H7 (cell line): ENCODE measurements at places on chromosomes 2 and 18. TPM values are rescaled to one million over a fixed set of nuclear protein-coding genes. Genes with fewer than 3 reads are reported as not detected.

Gene CWC22
- 17.5 and 28.3 TPM in 2 replicates for total RNA-seq

GRCh38 chr2:55157474-55157884, 74.6 kb downstream of the CLHC1 start:
- DNase-seq, result no peak

GRCh38 chr2:2707206-2707991, 376.3 kb upstream of the MYT1L start:
- no peak for DNase-seq

DNA sequence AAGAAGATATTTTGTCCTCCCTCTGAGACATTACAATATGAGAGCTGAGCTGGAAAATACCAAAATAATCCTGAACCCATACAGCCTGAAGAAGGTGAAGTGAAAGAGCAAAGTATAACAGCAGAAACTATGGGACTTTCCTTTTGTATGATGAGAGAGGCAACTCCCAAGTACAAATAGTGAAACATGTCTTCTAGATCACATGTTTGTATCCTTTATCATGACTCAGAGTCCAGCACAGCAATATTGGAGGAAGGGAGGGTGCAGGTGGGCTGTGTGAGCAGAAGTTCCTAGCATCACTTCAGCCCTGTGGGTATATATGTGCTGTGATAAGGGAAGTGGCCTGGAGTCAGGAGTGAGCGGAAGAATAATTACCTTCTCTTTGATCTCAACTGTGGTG, 265.6 kb upstream of the NRXN1 start:
- no peak for DNase-seq

DNA sequence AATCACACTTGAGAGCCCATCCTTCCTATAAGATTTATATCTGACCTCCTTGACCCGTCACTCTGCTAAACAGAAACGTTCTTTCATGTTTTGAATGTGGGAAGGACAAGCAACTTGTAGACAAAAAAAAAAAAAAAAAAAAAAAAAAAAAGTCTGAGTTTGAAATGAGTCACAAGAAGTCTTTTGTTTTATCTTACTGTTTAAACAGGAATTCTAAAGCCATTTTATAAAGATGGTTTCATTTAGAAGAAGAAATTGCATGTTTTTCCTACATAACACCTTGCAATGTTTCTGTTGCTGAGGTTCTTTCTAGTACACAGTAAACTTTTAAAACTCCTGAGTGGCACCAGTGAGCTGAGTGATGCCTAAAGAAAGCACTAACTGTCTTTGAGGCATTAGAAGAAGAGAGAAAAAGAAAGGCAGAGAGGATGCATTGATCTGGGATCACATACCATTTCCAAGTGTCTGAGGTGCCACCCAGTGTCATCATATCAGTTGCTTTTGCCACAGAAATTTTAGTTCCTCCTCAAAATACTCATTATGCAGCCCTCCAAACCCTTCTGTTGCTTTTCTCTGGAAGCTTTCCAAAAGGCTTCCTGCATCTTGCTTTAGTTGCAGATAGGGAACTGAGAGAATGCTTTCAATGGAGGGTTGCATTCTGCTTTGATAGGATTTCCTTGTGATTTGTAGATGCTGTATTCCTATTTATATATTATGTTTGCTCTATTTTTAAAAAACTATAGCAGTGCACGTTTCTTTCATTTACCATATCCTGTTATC, 69.1 kb downstream of the ACVR2A start:
- DNase-seq, result no peak
